Activated naive CD4-positive, alpha-beta T cell treated with anti-CD3 and anti-CD28 coated beads, Interleukin-2, amount 50 U/mL, for 16 hours (primary cell): ENCODE measurements at places on chromosomes 4 and X.

DNA sequence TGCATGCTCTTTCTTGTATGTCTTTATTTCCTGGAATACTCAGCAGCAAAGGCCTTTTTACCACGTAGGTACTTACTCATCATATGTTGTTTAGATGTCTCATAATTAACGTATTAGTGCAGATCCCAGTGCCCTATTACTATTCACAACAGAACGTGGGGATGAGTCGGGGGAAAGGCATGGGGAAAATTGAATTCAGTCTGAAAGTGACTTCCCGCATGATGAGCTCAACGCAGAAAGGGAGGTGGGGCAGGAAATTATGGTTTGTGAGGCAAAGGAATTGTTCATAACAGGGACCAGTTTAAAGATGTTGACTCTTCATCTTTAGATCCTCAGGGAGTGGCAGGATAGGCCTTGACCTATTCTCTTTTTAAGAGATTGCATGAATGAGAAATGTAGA is 2.0 kb upstream of the TMPRSS11D start:
- no peak for DNase-seq

DNA sequence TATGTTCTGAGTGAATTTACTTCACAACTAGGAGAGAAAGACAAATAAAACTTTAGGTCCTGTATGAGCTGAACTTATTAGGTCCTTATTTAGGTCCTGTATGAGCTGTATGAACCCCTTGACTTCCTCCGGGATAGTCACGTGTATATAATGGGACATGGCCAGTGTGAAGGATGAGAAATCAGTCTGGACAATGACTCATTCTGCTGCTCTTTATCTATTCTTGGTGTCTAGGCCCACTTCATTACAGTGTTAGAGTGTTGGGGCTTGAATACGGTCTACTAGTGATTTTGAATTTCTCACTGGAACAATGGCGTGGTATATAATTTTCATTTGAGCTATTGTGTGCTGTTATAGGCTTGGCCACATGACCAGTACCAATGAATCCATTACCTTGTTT is 21.9 kb downstream of the STK26 start:
- no peak for DNase-seq

DNA sequence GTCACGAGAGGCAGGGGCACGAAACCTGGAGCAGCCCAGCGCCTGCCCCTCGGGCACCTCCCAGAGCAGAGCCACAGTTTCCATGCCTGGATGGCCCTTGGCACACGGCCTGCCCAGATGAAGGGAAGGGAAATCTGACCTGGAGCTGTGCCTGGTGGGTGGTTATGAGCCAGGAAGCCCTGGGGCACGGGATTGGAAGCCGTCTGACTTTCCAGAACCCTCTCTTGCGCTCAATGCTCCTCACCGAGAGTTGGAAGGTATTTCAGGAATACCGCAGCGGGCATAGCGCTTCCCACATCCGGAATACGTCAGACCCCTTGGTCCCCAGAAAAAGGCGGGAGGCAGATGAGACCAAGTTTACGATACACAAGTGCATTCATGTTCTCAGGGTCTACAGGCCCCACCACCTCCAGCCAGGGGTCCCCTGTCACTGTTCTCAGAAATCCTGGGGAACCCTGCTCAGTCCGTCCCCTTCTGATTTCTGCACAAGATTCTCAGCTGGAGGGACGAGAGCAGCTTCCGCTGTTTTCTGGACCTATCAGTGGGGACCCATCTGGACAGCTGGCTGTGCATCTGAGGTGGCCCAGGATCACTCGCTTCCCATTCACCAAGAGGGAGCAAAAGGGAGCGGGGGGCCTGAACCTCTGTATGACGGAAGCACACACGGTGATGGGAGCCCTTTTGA is 172.9 kb downstream of the AFAP1 start:
- DNase-seq: no peak

GRCh38 chr4:134200811-134201215 is 776 bp downstream of the PABPC4L start:
- no peak for DNase-seq

DNA sequence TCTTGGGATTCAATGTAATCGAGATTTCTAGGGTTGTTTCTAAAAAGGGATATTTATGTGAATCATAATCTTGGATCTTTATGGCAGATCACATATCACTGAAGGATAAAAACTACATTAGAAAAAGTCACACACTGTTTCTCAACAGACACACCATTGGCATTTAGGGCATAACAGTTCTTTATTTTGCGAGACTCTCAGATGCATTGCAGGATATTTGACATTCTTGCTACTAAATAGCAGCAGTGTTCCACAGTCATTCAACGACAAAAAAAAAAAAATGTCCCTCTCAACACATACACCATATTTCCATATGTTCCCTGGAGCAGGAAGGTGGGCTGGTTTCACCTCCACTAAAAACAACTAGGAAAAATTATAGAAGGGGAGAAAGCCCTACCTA is 243.4 kb upstream of the PCDH18 start:
- DNase-seq: no peak
